ENCODE measurements at places on chromosomes 7 and 10.
A peak's percentile ranks its signal among the peaks of the same experiment; 100 is the strongest.

DNA sequence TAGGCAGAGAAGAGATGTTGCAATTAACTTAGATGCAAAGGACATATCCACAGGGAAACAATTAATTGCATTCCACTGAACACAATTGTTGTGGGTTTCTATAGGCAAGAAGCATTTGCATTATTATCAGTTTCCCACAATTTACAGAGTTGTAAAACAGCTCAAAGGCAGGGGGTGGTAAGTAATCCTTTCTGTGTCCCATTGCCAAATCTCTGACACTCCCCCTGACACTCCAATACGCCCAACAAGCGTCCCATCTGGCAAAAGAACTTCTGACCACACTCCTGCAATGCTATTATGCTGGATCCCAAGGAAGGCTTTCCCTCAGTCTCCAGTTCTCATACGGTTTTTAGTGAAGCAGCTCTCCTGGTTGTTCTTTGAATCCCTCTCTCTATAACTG, 179.8 kb downstream of the CXCL12 start:
- no peak for DNase-seq

GRCh38 chr10:127715782-127716378, 21.1 kb upstream of the FOXI2 start:
- DNase-seq = no peak

GRCh38 chr7:24301703-24302102, 17.7 kb downstream of the NPY start:
- no peak for DNase-seq

GRCh38 chr7:3911685-3912084, 610.6 kb downstream of the SDK1 start:
- DNase-seq = no peak

- peak; percentile 72 for DNase-seq
These were observed 61.0 kb downstream of the DIP2C start for GRCh38 chr10:628386-629045.

DNA sequence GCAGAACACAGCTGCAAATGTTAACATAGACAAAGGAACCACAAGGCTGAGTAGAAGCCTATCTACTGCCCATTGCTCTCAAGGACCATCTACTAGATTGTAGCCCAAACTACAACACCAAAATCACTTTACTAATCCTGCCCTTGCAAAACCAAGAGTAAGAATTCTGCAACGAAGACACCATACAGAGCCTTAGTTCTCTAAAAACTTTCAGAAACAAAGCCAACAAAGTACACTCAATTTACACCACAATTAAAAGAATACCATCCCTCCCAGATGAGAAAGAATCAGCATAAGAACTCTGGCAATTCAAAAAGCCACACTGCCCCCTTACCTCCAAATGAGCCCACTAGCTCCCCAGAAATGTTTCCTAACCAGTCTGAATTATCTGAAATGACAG, 294.3 kb downstream of the CTNNA3 start:
- no peak for DNase-seq

- DNase-seq = no peak
These were observed 60.8 kb downstream of the RHOBTB1 start for GRCh38 chr10:60883187-60883586.

DNA sequence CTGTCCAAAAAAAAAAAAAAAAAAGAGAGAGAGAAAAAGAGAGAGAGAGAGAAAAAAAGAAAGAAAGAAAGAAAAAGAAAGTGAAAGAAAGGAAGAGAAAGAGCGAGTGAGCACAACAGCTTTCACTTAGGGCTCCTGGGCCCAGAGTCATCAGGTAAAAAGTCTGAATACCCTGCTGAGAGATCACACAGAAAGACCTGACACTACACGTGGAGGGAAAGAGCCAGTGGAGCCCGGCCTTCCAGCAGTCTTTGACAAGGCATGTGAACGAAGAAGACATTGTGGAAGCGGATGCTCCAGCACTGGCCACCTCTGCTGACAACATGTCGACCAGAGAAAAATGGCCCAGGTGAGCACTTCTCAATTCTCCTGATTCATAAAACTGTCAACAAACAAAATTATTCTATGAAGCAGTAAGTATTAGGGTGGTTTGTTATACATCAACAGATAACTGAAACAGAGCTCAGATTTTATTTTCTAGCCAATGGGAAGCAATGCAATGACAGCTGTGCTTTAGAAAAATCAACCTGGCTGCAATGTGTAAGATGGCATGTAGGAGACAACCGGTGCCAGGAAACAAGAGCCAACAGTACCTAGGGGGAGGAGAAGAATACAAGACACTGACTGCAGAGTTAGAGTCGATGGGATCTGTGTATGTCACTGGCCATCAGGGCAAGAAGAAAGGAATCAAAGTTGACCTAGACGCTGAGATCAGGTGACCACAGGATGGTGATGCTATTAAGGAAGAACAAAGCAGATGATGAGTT, 4.4 kb downstream of the RNF216 start:
- peak; percentile 43 for DNase-seq

- no peak for DNase-seq
These were observed 48.6 kb downstream of the NRCAM start for GRCh38 chr7:108407676-108408075.

DNA sequence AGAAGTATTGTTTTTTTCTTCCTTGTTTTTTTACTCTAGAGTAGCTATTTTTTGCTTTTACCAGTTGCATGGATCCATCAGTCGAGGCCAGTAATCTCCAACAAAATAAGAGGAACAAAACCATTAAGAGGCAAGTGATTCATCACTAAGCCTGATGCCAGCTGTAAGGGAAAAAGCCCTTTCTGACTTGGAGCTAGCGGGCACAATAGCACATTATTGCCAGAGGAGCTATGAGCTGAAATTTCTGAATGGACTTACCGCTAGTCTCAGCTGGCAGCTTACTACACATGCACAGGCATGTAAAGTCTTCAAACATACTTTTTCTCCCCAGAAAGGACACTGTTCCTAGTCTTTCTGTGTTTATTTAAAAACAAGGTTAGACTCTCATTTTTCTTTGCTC, 41.6 kb upstream of the PTPRZ1 start:
- DNase-seq = no peak

DNA sequence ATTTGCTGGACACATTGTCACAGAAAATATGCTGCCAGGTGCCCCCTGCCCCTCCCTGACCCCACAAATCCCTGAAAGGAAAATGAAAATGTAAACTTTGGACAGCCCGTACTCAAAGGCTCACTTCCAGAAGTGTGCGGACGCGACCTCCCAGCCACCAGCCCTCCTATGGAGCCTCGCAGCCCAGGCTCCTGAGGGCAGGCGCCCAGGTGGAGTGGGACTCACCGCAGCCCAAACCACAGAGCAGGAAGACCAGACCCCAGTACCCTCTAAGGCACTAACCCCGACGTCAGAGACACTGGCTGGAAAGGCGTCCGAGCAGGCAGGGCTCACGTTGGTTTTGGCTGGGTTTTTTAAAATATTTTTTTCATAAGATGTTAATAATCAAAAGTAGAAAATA, 57.3 kb downstream of the CSGALNACT2 start:
- peak; percentile 60 for DNase-seq

- DNase-seq = no peak
These were observed 72.1 kb upstream of the OGDHL start for GRCh38 chr10:49834201-49834600.

GRCh38 chr7:143382791-143383641, 1.9 kb downstream of the ZYX start:
- peak; percentile 76 for DNase-seq

DNA sequence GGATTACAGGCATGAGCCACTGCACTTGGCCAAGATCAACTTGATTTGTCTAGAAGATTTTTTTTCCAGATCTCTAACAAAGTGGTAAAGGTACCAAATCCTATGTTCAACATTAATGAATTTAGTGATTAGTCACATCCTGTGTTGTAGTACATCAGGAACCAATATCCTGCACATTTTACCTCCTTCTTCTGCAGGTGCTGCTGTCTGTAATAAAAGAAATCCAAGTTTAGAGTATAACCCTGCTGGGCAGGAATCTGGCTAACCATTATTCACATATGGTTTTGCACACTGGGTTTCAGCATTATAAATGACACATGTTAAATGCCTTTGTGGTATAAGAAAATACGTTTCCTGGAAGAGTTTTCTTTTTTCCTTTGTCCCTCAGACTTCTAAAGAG, 10.8 kb downstream of the PARD3 start:
- DNase-seq = no peak

DNA sequence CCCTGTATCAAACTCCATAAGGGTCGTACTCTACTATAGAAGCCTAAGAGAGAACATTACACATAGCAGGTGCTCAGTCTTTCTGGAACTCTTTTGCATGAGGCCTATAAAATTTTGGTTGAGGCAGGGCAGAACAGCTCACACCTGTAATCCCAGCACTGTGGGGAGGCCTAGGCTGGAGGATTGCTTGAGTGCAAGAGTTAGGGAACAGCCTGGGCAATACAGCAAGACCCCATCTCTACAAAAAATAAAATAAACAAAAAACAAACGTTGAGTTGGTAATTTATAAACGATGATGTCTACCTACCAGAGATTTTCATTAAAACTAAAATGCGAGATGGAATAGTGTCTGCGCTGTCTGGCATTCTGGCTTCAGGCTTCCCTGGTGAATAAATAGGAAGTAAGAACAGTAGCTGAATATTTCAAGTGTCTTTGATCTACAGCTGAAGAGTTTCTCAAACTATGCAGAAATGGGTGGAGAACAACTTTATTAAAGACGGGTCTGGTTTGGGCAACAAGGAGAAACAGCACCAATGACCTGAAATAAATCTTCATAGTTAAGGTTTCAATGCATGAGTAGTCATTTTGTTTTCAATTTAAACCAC, 774 bp downstream of the PON2 start:
- DNase-seq = no peak

DNA sequence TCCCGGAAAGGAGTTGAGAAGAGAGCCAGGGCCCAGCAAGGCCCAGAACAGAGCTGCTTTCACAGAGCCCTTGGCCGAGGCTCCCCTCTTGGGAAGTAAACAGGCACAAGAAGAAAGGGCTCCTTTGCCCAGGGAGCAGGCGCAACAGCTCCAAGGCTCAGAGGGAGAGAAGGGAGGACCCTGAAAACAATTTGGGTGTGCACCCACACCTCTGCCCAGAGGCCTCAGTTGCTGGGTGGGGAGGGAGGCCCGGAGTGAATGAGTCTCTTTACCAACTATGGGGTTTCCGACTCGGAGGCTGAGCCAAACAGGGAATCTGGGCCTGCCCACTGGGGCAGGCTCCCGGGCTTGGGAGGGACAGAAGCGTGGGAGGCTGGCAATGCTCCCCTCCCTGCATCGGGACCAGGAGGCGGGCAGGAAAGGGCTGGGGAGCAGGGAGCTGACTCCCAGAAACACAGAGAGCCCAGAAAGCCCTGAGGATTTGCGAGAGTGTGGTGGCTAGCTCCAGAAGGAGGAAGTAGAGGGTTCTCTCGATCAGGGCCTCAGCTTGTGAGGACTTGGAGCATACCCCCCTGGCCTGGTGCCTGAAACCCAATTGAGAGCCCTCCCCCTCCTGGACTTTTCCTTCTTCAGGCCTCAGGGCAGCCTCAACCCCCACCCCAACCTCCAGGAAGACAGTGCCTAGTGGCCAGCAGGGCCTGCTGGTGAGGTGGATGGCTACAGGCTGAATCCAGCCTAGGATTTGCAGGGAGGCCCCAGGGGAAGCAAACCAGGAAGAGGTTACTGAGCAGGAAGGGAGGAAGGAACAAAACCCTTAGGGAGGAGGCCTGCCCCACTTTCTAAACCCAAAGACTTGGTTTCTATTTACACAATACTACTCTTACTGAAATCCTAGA, 6.2 kb downstream of the C10orf105 start:
- DNase-seq = peak; percentile 96

DNA sequence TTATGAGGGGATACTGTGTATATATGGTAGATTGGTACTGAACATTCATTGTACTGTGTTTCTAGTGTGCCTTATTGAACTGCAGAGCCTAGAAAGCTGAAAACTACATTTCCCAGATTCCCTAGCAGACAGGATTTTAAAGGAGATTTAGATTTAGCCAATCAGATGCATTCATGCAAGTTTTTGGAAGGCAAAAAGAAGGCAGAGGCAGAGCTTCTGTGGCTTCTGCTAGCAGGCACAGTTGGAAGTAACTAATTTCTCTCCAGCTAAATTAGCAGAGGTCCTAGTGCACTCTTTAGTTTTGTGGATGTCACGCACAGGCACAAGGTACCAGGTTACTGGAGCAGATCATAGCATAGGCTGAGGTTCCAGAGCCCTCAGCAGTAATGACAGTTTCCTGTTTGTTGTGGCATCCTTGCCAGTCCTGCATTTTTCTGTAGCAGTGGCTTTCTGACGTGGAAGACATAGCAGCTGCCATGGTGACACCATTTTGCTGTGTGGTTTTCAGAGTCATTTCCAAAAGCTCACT, 83.7 kb upstream of the CCDC71L start:
- no peak for DNase-seq

GRCh38 chr7:133197972-133198544, 54.8 kb upstream of the EXOC4 start:
- DNase-seq = no peak

DNA sequence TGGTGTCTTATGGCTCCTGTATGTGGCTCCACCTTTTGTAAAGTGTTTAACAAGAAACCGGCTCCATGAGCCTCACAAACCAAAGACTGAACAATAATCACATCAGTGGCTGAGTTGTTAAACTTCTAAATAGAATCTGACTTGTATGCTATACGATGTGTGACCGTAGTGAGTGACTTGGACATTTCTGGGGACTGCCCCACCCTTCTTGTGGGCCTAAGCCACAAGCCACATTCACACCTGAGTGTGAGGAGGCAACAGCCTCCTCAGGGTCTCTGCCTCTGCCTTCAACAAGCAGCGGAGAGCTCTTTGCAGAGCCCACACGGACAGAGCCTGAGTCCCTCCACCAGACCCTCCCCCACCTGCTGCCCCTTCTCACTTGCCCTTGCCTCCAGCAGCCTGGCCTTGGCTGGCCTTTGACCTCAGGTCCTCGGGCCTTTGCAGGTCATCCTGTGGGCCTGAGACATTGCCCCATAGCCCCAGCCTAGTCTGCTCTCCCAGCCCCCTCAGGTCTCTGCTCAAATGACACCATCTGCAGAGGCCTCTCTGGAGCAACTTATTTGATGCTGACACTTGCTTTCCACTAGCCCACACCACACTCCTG, 156.8 kb upstream of the TNS3 start:
- no peak for DNase-seq

DNA sequence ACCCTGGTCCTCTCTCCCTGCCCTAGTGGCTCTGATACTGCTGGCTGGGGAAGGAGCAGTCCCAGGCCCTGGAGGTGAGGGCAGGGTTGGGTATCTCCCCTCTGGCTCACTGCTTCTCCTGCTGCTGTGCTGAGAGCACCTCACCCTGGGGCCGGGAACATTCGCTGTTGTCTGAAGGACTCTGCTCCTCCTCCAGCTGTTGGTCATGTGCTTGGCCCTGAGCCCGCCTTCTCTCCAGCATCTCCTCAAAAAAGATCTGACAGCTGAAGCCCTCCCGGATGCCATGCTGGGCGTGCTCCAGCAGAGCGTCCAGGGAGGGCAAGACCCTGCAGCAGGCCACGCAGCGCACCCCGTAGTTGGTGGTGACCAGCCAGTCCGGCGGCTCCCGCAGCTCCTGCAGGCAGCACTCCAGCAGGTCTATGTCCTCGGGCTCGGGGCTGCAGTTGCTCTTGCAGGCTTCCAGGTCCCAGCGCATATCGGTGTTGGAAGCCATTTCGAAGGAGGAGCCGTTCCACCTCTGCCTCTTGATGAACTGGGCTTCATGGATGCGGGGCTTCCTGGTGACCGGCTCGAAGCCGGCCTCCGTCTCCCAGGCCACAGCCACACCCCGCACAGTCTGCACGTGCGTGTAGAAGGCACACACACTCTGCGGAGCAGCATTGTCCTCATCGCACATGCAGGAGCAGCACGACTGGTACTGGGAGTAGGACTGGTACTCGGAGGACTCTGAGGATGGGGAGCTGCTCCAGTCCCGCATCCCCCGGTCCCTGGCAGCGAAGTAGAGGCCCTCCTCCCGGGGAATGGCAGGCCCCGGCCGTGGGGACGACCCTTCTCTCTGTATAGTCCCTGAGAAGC, 2.1 kb downstream of the FAM170B start:
- no peak for DNase-seq

- peak; percentile 48 for DNase-seq
These were observed 24.6 kb upstream of the PLEKHA1 start for GRCh38 chr10:122349758-122350369.
